MM.1S (cell line): ENCODE measurements at places on chromosomes 2 and 18.

DNA sequence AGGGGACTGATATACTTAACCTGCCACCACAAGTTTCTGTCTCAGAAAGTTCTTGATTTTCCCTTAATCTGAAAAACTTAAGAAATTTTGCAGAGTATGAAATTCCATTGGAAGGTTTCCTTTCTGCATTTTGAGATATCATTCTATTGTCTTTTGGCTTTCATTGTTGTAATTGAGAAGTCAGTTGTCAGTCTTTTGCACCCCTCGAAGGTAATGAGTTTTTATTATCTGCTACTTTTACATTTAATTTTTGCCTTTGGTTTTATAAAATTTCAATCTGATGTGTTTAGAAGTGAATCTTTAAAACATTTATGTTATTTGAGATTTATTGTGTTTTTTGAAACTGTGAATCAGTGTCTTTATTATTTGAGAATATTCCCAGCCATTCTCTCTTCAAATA lies 4.8 kb upstream of the IL36A start:
- H3K27ac ChIP-seq: no peak overlapping the region
- H3K36me3 ChIP-seq: no peaks in the 10 kb centered on the region
- no peak for DNase-seq
- H3K4me3 ChIP-seq: no peak overlapping the region

DNA sequence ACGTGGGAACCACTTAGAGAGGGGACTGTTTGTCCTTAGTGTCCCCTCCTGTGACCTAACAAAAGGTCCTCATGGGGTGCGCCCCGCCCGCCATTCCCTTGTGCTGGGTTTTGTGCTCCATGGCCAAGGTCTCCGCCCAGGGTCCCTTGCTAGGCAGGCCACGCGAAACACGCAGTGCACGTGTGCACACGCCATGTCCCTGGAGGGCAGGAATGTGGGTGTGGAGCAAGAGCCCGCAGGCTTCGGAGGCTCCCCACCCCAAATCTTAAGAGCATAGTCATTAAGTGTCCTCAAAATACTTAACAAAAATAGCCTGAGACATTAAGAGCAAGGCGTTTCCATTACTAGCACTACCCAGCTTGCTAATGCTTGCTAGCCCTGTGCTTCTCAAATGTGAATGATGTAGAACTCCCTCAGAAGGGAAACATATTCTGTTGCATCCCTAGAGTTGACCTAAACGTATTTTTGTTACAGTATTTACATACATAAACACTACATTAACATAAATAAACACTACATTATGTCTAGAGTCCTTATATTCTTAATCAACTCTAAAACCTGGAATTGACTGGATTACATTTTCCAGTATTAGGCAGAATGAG lies 117.6 kb upstream of the APCDD1 start:
- no peaks in the 10 kb centered on the region for H3K27me3 ChIP-seq
- H3K4me1 ChIP-seq: no peaks in the 10 kb centered on the region
- no peak overlapping the region for H3K4me3 ChIP-seq
- H3K27ac ChIP-seq: no peak overlapping the region

- H3K4me3 ChIP-seq: no peak overlapping the region
- no peaks in the 10 kb centered on the region for H3K27me3 ChIP-seq
- no peaks in the 10 kb centered on the region for H3K4me1 ChIP-seq
- DNase-seq: no peak
- no peak overlapping the region for H3K27ac ChIP-seq
Measured at GRCh38 chr2:141925511-141925910, 205.3 kb downstream of the LRP1B start.

DNA sequence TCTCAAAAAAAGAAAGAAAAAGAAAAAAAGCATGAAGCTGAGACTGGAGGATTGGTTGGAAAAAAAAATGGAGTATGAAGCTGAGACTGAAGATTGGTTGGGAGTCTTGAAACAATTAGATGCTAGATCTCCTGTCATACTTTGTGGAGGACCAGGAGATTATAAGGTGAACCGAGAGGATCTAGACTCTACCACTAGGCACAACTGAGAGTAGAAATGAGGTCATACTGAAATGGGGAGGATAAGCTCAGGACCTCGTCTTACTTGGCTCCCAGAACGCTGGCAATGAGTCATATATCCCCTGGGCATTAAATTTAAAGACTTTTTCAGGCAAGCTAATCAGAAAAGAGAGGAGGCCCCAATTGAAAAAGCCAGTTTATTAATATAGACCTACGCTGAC lies 3.3 kb upstream of the ORC2 start:
- H3K27ac ChIP-seq: no peak overlapping the region
- no peak overlapping the region for H3K4me3 ChIP-seq
- H3K36me3 ChIP-seq: no peaks in the 10 kb centered on the region
- no peak for DNase-seq

GRCh38 chr2:241821460-241822263 lies 12.7 kb downstream of the NEU4 start:
- H3K36me3 ChIP-seq: no peaks in the 10 kb centered on the region
- H3K27me3 ChIP-seq: peaks cover 29% of the 10 kb centered on the region
- no peak overlapping the region for H3K4me3 ChIP-seq
- no peak for DNase-seq
- no peak overlapping the region for H3K27ac ChIP-seq

DNA sequence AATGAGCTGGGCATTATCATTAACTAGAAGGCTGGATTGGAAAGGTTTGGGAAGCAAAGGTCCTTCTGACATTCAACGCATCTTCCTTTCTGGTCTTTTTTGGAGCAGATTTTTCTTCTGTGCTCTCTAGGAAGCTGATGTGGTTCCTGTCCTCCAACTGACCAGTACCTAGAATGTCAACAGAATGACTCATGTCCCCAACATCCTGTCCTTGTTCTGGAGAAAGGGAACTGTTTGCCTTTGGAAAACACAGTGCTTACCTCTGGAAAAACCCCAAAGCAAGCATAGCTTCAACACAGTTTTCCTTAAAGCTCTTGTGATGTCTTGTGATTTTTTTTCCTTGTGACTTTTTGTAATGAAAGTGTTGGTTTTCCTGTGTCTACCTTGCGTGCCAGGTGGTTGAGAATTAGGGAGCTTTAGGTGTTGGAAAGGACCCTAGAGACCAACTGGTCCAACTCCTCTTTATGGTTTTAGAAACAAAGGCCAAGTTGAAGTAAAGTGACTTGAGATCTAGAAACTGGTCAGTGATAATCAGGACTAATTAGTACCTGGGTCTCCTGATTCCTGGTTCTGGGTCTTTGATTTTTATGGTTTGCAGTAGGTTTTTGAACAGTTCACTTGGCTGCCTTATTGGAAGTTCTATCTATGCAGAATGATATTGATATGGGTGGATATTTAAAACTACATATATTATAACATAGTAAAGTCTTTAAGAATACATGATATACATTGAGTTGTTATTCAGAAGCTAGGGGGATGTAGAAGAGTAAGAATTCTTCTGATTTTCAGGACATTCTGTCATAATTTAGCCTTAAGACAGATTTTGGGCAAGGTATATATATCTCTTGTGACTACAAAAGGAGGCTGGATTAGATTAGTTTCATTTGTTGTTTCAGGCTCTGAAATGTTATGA lies 70.5 kb downstream of the FMNL2 start:
- peak overlapping the region; percentile 57; the same call in 1 of the 2 replicates for H3K27ac ChIP-seq
- H3K27me3 ChIP-seq: no peaks in the 10 kb centered on the region
- H3K4me1 ChIP-seq: peaks cover 18% of the 10 kb centered on the region
- DNase-seq: no peak
- no peak overlapping the region for H3K4me3 ChIP-seq

DNA sequence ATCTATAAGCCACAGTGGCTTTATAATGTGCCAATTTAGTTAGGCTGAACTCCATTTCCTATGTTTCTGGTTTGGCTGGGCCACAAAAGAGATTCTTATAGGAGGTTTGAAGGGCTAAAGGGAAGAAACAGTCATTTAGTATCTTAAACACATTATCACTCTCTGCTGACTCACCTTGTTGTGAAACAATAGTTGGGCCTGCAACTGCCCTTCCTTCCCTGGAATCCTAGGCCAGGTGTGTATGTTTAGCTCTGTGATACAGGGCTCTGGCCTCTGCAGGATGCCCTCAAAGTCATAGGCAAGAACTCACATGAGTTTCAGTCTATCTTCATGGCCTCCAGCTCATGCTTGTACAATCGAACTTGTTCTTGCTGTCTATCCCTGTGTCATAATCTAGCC lies 400.0 kb upstream of the CELF4 start:
- no peaks in the 10 kb centered on the region for H3K36me3 ChIP-seq
- H3K4me3 ChIP-seq: no peak overlapping the region
- H3K4me1 ChIP-seq: no peaks in the 10 kb centered on the region
- no peak overlapping the region for H3K27ac ChIP-seq

DNA sequence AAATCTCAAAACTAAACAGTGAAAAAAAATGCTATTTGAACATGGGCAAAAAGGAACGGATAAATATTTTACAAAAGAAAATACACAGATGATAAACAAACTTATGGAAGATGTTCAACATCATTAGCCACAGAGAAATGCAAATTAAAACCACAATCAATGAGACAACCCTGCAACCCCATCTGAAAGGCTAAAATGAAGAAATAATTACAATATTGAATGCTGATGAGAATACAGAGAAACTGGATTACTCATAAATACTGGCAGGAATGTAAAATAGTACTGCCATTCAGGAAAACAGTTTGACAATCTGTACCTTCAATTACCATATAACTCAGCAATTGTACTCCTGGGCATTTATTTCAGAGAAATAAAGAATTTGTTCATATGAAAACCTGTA lies 193.1 kb upstream of the UBE2E3 start:
- H3K36me3 ChIP-seq: no peaks in the 10 kb centered on the region
- H3K27ac ChIP-seq: no peak overlapping the region
- DNase-seq: no peak
- no peaks in the 10 kb centered on the region for H3K4me1 ChIP-seq
- H3K4me3 ChIP-seq: no peak overlapping the region
- H3K27me3 ChIP-seq: no peaks in the 10 kb centered on the region

- no peak for DNase-seq
- no peak overlapping the region for H3K4me3 ChIP-seq
- H3K36me3 ChIP-seq: no peaks in the 10 kb centered on the region
- H3K4me1 ChIP-seq: peaks cover 40% of the 10 kb centered on the region
- no peaks in the 10 kb centered on the region for H3K27me3 ChIP-seq
- no peak overlapping the region for H3K27ac ChIP-seq
Measured at GRCh38 chr2:171402906-171403580, 30.7 kb downstream of the METTL8 start.

GRCh38 chr2:114022360-114023085 lies 132.6 kb downstream of the ACTR3 start:
- no peaks in the 10 kb centered on the region for H3K27me3 ChIP-seq
- no peak overlapping the region for H3K27ac ChIP-seq
- no peaks in the 10 kb centered on the region for H3K36me3 ChIP-seq
- no peak for DNase-seq
- H3K4me1 ChIP-seq: peaks cover 13% of the 10 kb centered on the region
- no peak overlapping the region for H3K4me3 ChIP-seq

GRCh38 chr2:104851291-104852089 lies 2.4 kb upstream of the POU3F3 start:
- peak overlapping the region; percentile 72 for H3K4me3 ChIP-seq
- no peaks in the 10 kb centered on the region for H3K4me1 ChIP-seq
- H3K27ac ChIP-seq: no peak overlapping the region
- no peak for DNase-seq

GRCh38 chr18:62399276-62399675 lies 74.2 kb downstream of the TNFRSF11A start:
- no peak overlapping the region for H3K4me3 ChIP-seq
- no peak for DNase-seq
- no peaks in the 10 kb centered on the region for H3K36me3 ChIP-seq
- H3K4me1 ChIP-seq: no peaks in the 10 kb centered on the region
- H3K27me3 ChIP-seq: no peaks in the 10 kb centered on the region

- DNase-seq: no peak
- no peaks in the 10 kb centered on the region for H3K4me1 ChIP-seq
- no peak overlapping the region for H3K27ac ChIP-seq
- no peaks in the 10 kb centered on the region for H3K27me3 ChIP-seq
- no peaks in the 10 kb centered on the region for H3K36me3 ChIP-seq
Measured at GRCh38 chr18:58208207-58208932, 164.3 kb downstream of the NEDD4L start.

GRCh38 chr2:126663184-126663963 lies 7.4 kb downstream of the GYPC start:
- no peaks in the 10 kb centered on the region for H3K27me3 ChIP-seq
- no peak for DNase-seq
- H3K4me3 ChIP-seq: peak overlapping the region; percentile 15
- no peaks in the 10 kb centered on the region for H3K36me3 ChIP-seq
- peaks cover 58% of the 10 kb centered on the region for H3K4me1 ChIP-seq
- peak overlapping the region; percentile 76 for H3K27ac ChIP-seq

DNA sequence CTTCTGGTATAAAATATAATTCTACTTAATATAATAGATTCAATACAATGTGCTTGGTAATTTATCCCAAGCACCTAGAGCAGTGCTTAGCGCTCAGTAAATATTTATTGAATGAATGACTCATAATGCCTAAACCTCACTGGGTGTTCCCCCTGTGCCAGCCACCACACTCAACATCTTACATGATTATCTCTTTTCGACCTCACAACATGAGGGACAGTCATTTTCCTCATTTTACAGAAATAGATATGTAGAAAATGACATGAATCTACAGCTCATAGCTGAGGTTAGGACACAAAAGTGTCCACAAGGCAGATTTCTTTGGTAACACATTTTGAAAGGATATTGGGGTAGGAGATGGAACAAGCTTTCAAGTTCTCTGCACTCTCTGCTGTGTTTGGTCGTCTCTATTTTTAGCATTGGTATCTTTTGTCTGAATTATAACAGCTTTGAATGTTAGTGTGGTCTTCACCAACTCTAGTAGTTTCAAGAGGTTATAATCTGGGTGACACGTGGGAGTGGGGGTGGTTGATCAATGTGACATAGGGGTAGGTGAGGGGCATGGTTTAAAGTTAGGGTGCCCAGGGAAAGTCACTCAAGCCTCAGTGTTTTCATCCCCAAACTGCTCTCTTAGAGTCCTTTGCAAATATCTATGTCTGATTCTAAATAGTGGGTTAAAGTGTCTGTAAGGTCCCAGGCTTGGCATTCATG lies 9.8 kb downstream of the MYOM1 start:
- H3K4me1 ChIP-seq: peaks cover 18% of the 10 kb centered on the region
- no peak for DNase-seq
- no peak overlapping the region for H3K27ac ChIP-seq
- H3K36me3 ChIP-seq: no peaks in the 10 kb centered on the region

DNA sequence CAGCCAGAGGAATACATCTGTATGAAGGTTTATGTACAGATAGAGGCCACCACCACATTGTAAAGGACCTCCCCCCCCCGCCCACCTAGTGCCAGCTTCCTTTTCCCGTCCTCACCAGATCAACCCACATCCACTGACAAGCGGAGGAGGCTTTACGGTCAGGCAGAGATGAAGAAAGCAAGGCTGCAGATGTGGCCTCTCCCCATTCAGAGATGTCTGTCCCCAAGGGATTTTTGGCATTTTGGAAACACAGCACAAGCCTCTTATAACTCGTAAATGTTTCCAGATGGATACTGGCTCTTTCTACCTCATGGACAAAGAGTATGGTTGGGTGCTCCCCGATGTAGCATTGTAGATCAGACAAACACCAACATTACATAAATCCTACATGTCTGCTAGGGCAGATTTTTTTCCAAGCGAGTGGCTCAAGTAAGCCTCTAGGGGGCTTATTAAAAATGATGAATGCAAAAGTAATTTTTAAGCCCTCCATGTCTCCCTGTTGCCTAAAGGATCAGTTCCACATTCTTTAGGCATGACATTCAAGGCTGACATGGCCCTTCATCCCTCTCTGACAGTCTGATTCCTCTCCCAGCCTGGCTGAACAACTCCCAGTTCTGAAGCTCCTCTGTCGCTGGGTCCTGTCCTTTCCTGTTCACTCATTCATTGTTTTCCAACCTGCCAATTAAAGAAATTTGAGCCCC lies 11.7 kb downstream of the VIT start:
- no peak overlapping the region for H3K27ac ChIP-seq
- H3K36me3 ChIP-seq: no peaks in the 10 kb centered on the region
- no peak for DNase-seq
- no peaks in the 10 kb centered on the region for H3K27me3 ChIP-seq
- no peak overlapping the region for H3K4me3 ChIP-seq
